NCI-H345 (cell line): ENCODE measurements at places on chromosomes 1 and 21.

DNA sequence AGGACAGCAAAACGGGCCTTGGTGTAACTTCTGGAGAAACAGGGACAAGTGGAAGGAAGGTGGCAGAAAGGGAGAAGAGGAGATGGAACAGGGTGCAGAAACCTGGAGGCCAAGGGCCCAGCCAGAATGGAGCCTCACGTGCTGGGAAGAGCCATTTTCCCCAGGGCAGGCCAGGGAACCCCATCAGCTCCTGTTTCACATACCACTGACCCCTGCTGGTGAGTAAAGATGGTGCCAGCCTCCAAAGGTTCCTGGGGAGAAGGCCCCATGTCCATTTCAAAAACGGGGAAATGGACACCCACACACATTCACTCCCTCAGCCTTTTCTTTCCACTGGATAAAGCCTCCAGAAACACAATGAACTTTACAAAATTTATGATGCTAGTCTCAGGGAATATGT, 57.6 kb upstream of the JUN start:
- no peak for DNase-seq

GRCh38 chr1:233463333-233463732, 135.8 kb downstream of the MAP3K21 start:
- no peak for DNase-seq

DNA sequence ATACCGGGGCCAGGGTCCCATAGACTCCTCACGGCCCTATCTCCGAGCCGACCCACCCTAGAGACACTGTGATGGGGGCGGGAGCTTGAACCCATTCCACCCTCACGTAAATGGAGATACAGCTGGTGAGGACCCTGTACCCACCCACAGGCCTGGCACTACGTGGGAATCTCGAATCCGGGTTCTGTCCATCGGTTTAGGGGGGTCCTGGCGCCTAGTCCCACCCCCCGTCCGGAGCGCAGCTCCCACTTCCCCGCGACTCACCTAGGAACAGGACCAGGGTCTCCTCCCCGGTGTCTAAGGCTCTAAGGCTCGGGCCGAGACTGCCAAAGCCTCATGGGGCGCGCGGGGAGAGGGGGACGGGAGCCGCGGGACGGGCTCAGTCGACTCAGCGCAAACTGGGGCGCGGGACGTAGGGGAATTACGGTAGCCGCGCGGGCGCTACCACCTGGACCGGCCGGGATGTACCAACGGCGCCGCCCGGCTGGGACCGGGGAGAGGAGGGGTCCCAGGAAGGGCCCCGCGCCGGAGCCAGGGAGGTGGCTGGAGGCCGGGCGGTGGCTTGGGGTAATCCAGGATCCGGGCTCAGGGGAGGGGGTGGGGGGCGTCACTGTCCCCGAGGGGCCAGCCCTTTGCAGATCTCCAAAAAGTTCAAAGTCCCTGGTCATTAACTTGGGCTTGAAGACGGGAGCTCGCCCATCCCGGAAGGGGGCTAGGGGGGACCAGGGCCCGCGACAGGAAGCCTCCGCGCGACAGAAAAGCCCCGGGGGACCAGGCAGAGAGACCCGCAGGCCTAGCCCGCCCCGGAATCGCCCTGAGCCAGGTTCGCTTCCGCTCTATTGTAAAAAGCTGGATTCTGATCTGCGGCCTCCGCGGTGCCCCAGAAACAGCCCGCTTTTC, 1.0 kb downstream of the PLEKHG5 start:
- DNase-seq: peak; percentile 34

DNA sequence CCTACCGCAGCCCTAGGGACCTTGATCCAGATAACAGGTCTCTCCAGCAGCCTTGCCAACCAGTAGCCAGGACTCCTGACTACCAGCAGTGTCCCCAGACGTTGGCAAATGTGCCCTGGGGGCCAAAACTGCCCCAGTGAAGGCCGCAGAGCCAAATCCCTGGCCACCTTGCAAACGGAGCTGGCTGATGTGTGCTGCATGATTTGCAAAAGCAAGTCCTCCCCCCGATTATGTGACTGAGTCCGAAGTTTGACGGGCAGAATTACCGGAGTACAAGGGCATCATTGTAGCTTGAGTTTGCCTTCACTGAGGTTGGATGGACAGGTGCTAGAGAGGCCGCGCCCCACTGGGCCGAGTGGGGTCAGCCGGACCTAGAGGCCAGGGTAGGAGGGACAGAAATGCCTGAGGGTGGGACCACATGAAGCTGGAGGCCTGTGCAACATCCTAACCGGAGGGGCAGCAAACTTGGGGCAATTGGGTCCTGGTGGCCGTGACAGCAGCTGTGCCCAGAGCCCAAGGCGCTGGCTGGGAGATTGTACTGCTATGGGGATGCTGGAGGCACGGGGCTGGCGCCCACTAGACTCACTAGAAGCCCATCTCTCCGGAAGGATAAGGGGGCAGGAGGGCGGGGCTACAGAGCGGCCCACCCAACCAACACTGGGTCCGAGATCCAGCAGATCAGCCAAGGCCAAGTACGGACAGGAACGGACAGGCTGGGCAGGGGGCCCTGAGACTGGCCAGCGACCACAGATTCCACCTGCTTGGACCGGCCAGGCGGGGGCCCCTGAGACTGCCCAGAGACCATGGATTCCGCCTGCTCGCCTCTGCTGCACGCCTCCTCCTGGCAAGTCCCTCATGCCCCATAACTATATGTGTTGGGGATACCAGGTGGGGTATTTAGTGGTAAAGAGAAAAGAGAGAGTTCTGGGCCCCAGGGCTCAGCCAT, 2.8 kb downstream of the ARHGEF16 start:
- no peak for DNase-seq

- peak; percentile 13 for DNase-seq
Measured at GRCh38 chr1:236759252-236759859, 35.7 kb upstream of the MTR start.

GRCh38 chr1:177897998-177898654, 71.7 kb downstream of the SEC16B start:
- peak; percentile 91 for DNase-seq

DNA sequence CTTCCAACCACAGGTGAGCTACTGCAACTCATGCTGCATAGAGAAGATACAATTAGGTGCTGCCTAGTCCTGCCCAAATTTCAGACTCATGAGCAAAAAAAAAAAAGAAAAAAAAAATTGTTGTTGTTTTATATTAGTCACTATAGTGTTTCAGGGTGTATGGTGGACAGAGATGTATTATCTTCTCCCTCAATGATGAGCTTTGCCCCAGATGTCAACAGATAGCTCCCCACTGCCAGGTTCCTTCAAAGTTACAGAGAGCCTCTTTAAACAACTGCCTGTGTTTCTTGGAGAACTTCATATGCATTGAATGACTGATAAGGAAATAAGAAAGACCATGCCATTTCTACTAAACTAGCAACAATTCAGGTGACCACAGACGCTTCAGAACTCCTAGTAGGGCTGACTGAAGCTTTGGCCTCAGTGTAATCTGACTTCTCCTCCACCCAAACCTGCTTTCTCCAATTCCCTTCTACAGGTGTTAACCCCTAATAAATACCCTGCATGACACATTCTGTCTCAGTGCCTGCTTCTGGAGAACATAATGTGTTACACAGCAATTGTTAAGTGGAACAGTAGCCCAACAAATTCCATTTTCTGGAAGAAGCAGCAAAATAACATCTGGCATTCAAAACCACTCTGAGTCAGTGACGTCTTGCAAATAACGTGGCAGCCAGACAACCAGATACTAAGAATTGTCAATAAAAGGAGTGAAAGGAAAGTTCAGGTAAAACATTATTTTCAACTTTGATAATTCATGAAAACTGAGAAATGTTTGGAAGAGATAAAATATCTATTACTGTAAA, 147.7 kb downstream of the CDC42BPA start:
- DNase-seq: no peak

DNA sequence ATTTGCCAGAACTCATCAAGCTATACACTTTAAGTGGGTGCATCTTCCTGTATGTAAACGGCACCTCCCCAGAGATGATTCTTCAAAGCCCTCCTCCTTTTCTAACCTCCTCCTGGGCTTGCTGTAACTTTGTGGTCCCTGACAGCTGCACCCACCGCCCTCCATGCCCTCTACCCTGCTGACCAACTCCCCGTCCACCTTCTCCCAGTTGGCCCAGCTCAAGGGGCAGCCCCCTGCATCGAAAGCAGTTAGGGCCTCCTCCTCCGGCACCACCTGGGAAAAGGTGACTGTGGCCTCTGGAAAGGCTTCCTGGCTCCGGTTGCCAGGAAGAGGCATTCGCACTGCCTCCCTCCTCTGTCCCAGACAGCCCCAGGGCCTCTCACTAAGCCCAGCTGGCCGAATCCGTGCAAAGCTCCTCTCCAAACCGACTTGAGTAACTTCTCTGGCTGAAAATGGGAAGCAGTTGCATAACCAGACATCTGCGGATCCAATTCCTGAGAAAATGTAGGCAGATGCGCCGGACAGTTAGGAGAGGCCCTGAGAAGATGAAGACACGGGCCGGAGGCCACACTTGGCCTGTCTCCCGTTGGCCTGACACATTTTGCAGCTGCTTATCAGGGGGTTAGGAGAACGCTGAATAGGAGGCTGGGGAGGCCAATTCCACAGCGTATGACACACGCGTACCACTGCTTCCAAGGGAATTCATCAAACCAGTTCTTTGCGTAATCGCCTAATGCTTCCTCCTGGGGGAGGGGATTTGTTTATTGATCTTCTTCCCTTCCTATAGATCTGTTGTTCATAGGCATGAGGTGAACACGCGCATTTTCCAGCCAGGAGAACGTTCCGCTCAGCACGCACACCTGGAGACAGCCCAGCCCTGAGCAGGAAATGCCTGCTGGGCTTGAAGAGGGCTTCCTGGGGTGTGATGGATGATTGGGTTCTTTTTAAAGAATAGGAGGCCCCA, 48.7 kb upstream of the COL6A2 start:
- peak; percentile 92 for DNase-seq

DNA sequence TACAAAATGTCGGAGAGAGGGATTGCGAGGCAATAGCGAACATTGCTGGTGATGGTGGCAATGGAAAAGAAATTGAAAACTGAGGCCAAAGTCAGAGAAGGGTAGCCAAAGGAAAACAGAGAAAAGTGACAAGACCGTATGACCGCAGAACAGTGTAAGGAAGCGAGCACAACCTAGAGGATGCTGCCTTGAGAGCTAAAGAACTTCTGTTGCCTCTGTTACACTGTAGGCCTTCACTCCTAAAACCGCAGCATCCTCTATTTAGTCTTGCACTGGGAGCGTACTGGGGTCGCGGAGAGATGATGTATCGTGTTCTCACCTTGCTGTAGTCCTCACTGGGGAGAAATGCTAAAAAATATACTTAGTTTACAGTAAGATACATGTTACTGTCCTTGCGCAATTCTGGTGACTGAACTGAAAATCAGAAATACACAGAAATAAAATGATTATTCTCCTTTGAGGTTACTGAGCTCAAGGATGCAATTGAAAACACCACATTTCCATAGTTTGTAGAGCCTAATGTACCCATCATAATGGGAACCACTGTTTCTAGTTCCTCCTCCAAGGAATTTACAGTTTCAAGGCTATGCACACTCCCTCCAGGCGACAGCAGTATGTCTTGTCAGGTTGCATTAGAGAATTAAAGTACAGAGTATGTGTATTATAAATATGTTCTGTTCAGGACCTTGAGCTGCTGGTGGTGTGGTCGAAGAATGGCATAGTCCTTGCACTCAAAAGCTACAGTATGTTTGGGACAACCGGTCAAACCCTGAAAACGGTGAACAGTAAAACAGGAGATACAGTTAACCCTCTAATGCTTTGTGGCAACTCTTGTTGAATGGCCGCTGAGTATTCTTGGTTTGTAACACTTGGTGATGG, 1.3 kb downstream of the NEK7 start:
- peak; percentile 44 for DNase-seq

DNA sequence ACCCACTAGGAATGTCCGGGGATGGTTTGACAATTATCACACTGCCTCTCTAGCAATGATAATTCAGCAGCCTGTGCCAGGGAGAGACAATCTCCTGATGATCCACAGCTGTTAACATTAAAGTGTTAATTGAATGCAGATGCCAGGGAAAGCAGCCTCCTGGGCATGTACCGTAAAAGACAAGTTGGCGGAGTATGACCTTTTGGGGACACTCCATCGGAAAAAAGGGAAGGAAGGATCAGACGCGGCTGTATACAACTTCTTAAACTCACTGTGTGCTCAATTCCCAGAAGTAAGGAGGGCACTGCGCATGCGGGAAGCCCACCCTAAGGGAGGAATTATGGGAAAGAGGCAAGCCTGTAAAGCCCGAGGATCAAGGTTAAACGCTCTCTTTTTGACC, 62.6 kb downstream of the MAP3K7CL start:
- no peak for DNase-seq

GRCh38 chr1:37858931-37859506, 373 bp downstream of the MTF1 start:
- no peak for DNase-seq

DNA sequence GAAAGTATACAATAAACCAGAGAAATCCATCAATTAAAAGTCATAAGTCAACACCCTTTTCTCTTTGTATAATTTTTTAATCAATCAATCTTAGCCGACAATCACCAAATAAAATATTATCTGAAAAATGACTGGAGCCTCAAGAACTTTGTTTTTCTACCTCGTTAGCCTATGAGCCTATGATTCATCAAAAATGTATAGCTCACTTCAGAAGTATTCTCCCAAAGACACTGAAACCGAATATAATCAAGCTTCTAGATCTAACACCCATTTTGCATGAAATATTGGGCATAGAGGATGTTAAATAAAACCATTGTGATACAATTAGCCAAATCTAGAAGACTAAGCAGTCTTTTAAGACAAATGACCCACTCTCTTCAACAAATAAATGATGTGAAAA, 17.8 kb upstream of the RSBN1 start:
- no peak for DNase-seq

GRCh38 chr1:54962612-54963395, 17.6 kb upstream of the TMEM61 start:
- no peak for DNase-seq
